ENCODE measurements at places on chromosomes 13 and 19.

- no peak for DNase-seq
Measured at GRCh38 chr13:26820871-26821270, 60.3 kb upstream of the GPR12 start.

DNA sequence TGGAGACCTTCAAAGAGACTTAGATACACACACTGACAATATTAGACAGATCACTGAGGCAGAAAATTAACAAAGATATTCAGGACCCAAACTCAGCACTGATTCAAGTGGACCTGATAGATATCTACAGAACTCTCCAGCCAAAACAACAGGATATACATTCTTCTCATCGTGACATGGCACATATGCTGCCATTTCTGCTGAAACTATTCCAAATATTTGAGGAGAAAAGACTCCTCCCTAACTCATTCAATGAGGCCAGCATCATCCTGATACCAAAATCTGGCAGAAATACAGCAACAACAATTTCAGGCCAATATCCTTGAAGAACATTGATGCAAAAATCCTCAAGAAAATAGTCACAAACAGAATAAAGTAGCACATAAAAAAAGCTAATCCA, 53.3 kb downstream of the TRPC4 start:
- DNase-seq = no peak

- DNase-seq = no peak
Measured at GRCh38 chr13:79407349-79407979, 1.4 kb upstream of the RBM26 start.

DNA sequence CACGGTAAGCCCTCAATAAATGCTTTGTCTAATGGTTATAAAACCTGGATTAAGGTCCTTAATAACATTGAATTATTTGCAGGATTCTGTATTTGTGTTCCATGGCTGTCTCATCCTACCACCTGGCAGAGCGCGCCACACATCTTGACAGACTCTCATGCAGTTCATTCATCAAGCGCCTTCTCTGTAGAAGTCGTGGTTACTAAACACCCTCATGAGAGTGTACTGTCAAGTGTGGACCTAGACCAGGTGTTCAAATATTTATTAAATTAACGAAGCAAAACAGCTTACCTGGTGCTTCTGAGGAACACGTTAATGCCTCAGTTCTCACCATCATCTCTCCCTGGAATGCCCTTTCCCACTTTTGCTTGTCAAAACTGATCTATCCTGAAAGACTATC, 13.1 kb upstream of the FBXL3 start:
- DNase-seq = no peak

DNA sequence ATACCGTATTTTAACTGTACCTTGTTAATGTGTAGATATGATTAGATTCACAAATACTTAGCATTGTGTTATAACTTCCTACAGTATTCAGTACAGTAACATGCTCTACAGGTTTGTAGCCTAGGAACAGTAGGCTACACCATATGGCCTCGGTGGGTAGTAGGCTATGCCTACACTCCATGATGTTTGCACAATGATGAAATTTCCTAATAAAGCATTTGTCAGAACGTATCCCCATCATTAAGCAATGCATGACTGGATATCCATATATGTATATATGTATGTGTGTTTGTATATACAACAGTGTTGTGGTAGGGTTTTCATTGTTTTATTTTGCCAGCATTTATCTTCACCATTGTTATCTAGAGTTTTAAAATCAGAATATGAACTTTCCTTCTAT, 119.4 kb downstream of the SLC7A1 start:
- no peak for DNase-seq

DNA sequence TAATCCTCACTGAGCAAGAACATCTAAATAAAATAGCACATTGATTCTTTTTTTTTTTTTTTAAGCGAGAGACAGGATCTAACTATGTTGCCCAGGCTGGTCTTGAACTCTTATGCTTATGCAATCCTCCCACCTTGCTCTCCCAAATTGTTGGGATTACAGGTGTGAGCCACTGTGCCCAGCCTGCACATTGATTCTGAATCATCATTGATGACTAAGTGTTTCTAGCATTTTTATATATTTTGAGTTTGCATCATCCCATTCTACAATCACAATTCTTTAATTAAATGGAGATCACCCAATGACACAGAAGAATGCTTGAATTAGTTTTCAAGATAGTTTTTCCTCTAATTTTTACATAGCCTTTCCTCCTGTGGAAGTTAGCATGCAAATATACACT, 354.1 kb downstream of the KLF5 start:
- DNase-seq = no peak

DNA sequence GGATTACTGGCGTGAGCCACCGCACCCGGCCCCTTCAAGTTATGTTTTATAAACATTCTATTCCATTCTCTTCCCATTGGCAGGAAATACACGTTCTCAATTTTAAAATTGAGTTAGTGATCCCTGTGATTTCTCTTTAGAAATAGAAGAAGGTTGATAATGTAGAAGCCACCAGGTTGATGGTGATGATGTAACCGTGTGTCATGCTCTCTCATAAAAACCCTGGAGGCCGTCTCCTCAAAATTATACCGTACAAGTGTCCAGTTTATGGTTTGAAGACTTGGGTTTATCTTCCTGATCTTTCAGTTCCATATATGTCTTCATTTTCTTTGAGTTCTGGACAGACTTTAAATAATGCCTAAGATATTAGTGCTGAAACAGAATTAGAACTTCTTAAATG, 32.2 kb downstream of the COG3 start:
- no peak for DNase-seq

- DNase-seq = no peak
Measured at GRCh38 chr13:91135376-91135775, 212.1 kb upstream of the MIR17HG start.

DNA sequence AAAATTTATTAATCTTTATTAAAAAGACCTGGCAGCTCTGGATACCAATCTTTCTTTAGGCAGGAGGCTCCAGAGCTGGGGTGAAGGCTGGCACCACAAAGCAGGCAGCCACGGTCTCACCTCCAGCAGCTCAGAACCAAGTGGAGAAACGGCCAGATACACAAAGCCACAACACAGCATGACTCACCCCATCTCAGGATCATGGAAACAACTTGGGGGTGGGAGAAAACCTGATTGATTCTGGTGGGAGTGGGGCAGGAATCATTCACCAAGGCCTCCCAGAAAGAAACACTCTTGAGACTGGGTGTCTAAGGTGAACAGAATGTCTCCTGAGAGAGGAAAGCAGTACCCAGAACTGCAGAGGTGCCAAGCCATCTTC, 64.2 kb downstream of the CRYL1 start:
- DNase-seq = no peak

DNA sequence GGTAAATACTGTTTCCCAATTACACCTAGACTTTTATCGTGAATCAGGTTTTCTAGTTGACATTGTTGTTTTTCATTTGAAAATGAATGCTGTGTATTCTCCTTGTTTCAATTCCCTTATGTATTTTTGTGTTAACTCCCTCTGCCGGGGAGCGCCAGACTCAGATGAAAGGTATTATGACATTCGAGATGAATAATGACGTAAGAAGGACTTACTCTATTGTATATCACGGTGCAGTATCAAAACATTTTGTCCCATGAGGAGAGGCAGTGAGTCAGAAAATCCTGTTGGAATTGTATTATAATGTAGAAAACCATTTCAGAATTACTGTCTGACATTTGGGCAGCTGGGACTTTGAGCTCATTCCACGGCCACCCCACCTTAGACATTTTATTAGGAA, 61.6 kb downstream of the LRCH1 start:
- no peak for DNase-seq

Data from bone marrow (tissue), 2 donors.